ENCODE measurements at places on chromosomes 11 and 22. TPM values are rescaled to one million over a fixed set of nuclear protein-coding genes. Genes with fewer than 3 reads are reported as not detected.

APOL5 gene
- total RNA-seq = 0.82 TPM

DEFB131B gene
- total RNA-seq = not detected

SREBF2 gene
- total RNA-seq = 47.6 TPM

CEP126 gene
- total RNA-seq = 4.2 TPM

ACRV1 gene
- total RNA-seq = not detected

CFAP300 gene
- 1.6 TPM for total RNA-seq

- DNase-seq = peak; percentile 96
Measured at GRCh38 chr22:41800348-41801146, at the start of gene CCDC134. CCDC134 (plus strand) TSS chr22:41800679; CDS start chr22:41808891, 8,212 bp downstream.

DNA sequence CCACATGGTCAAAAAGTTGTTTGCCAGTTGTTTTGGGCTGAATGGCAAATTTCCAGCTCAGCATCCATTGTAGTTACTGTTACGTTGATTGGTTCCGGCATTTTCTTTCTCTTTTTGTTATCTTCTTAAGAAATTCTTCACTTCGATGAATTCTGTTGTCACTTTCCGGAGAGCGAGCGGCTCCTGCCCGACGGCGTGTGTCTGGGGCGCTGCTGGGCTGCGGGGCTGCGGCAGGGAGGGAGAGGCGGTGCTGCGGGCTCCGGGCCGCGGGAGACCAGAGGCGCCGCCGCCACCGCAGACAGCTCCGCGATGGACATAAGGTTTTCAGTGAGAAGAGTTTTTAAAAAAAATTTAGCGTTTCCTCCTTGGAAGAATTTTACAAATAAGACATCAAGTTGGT is 117.4 kb downstream of the RRM1 start:
- DNase-seq = no peak

DNA sequence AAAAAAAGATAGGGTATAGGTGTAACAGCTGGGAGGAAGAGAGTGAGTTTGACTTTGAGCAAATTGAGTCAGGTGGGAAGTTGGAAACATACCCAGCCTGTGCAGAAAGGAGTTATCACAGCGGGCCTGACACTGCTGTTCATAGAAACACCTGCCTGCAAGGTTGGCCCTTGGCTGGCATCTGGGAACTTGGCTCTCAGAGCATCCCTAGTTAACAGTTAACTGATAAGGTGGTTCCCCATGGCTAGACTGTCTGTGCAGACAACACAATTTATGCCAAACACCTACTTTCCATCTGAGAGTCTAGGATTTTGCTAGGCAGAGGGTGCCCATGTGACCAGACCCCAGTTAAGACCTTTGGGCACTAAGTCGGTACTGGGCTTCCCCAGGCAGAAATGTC is 31.4 kb downstream of the ADAMTS8 start:
- no peak for DNase-seq

GRCh38 chr11:120124355-120124754 is 13.6 kb downstream of the TRIM29 start:
- no peak for DNase-seq

DNA sequence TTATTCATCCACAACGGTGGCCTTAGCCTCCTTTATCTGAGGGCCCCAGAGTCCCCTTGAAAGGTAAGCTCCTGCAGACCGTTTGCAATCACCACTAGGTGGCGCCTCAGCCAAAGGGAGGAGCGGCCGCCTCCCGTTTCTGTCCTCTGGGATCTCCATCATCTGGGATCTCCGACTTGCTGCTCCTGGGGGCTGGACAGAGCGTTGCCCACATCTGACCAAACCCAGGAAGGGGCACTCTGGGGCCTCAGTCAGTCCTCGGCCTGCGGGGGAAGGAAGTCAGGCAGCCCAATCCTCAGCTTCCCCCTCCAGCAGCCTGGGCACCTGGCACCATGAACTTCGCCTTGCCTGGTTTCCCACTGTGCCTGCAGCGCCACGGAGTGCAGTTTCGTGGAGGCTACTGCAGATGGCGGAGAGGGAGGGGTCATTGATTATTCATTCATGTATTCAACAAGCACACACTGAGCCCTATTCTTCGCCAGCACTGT is 23.5 kb downstream of the TP53I11 start:
- peak; percentile 85 for DNase-seq

DNA sequence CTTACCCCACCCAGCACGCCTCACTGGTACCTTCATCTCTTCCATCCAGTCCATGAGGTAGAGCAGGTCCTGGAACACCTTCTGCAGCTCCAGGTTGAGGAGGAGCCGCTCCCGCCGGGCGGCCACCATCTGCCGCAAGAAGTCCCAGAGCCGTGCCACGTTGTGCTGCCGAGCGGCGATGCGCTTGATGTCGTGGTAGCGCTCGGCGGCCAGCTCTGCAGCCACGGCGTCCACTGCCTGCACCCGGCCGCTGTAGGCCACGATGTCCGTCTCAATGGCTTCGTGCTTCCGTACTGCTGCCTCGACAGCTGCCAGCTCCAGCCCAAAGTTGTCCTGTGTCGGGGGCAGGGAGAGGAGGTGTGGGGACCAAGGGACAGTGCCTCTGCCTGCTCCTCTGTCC is 21.5 kb downstream of the SPTBN2 start:
- DNase-seq = no peak

- DNase-seq = peak; percentile 90
Measured at GRCh38 chr22:36197065-36197440, 4.6 kb downstream of the APOL4 start.

DNA sequence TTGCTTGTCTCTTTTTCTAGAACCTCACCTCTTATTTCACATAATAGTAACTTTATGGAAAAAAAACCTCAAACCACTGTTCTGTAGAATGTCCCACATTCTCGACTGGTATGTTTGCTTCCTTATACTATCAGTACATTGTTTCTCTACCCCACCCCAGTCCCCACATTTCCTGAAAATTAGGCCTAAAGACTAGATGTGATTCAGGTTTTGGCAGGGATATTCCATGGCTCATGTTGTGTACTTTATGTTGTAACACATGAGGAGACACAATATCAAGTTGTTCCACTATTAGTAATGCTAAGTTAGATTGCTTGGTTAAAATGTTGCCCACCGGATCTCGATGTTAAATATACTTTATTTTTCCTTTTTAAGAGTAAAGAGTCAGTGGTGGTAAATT is 34.7 kb downstream of the DDIAS start:
- DNase-seq = no peak

Measured in tongue (tissue), 3 donors.